Stimulated activated CD4-positive, alpha-beta T cell treated with anti-CD3 and anti-CD28 coated beads, Interleukin-1b, Interleukin-23, amount 100 ng/mL, for 24 hours (primary cell): ENCODE measurements at places on chromosomes 1 and 21.

DNA sequence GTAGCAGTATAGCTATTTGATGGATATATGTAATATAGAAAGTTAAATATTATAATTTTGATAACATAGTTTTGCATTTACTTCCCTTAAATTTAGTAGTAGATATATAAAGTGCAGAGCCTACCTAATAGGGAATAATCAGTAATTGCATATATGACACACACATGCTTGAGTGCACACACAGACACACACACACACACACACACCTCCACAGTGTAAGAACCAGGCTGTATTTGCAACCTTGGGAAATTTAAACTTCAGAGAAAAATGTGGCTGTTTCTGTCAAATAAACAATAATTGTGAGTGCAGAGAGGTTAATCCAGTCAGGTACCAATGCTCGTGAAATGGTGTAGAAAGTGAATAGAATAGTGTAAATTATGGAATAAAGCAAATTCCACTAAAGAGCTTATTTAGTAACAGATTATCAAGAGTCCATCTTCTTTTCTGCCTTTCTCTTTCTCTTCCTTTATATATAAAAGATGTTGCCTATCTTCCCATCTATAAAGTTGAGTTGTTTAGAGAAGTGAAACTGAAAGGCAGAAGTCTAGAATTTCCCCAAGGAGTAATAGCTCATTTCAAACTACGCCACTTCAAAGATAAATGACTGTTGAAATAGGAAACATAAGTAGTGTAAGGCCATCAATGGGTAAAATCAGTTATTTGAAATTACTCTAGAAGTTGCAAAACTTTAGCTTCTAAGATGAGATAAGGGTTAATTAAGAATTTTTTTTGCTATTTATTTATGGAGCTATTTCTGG is 273.7 kb downstream of the SRGAP2C start:
- DNase-seq, result no peak

GRCh38 chr1:69911301-69911801 is 294.0 kb downstream of the LRRC40 start:
- no peak for DNase-seq

DNA sequence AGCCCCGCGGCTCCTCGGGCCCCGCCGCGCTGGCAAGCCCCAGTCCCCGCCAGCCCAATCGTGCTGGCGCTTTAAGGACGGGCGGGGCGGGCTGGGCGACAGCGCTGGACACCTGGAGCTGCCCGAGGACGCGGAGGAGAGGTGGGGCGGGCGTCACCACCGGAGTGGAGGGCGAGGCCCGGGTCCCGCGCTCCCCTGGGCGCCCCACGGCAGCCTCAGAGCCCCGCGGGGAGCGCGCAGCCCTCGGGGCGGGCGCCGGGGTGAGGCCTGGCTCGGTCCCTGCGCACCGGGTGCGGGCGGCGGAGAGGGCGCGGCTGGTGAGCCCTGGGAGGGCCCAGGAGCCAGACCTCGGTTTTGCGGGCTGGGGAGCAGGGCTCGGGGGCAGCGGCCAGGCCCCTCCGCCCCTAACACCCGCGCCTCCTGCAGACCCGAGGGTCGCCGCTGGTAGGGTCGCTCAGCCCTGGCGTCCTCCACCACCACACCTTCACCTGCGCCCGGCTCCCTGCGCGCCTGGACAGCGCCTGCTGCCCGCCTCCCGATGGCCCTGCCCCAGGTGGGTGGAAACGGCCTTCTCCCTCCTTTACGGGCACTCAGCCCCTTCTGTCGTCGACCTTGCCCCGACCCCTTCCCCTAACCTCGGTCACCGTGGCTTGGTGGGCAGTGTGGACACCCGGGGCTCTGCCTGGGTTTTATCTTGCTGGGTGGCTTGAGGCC is at the start of gene TMEM61:
TSS of gene TMEM61 (plus strand) at position 101 of the 714 bp plus-strand sequence. CDS start at position 539, 438 bp downstream.
- DNase-seq, result no peak

DNA sequence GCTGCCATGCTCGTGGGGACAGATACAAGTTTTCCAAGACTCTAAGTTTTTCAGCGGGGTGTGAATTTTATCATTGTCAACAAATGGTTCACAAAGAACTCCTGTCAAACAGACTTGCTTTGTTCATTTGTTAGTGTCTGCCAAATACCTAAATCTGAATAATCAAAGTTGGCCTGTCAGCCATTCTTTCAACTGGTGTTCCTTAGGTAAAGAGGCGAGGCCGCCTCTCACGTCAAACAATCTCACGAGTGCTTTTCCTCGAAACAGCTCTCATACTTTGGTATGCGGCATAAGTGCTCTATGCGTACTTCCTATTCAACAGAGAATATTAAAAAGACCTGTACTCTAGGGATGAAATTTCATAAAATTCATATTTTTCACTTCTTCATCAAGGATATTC is 51.4 kb upstream of the KANK4 start:
- no peak for DNase-seq

DNA sequence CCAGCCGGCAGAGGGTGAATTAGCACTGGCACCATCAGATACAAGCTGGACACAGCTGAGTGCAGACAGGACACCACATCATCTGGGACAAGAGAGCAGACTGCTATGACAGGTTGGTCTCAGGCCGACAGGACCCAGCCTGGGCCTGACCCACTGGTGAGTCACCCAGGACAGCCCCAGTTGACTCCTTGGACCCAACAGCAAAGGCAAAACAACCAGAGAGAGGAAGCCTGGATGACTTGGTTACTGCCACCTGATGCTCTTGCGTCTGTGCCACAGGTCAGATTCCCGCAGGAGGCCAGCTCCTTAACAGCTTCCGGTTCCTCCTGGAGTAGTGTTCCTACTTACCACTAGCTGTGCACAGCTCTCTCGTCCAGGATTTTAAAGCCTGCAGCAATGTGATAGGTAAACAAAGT is 18.5 kb downstream of the CCN1 start:
- no peak for DNase-seq

DNA sequence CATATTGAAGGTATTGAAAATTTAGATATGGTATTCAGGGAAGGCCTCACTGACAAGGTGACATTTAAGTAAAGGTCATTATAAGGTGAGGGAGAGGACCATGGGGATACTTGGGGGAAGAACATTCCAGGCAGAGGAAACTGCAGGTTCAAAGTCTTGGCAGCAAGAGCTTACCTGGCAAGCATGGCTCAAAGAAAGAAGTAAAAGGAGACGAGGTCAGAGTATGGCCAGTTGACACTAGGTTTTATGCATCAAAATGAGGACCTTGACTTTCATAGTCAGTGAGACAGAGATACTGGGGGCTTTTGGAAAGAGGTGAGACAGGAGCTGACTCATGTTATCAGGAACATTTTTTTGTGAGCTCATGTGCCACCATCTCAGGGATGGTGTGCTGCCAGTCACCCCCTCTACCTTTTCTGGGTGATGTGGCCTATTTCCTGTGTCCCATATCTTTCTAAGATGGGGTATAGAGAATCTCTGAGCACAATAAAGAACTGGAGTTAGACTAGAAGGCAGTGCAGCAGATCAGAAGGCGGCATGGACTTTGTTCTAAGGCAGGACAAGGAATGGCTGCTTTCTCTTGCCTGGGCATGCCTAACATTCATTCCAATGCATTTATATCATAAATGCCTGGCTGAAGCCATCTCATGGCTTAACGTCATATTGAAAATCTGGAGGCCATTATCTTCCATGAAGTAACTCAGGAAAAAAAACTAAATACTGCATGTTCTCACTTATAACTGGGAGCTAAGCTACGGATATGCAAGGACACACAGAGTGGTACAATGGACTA is 406.7 kb downstream of the NTNG1 start:
- no peak for DNase-seq

DNA sequence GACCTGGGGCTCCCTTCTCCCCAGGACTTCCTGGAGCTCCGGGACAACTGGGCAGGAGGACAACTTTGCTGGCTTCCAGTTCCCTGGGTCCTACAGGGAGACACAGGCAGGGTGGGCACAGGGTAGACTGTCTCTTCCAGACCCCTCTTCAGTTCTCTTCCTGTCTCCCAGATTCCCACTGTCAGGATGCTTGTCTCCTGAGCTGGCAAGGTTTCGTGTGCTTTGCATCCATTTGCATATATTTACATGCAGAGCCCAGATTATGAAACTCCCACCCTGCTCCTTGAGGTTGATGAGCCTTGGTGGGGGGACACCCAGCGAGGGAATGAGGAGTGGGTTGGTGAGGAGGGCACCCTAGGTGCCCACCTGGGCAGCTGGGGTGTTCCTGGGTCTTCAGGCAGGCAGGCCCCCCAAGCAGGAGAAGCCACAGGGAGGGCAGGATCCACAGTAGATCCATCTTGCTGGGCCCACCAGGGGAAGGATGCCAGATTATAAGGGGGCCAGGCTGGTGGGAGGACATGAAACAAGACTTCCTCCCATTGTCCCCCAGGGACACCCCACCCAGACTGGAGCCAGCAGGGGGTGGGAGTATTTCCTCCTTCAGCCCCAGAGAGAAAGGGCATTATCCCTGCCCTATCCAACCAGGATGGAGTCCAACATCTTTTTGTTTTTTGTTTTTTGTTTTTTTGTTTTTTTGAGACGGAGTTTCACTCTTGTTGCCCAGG is at the start of gene FCN3:
TSS of gene FCN3 (minus strand) at position 463 of the 725 bp plus-strand sequence. CDS start at position 457, 6 bp downstream.
- no peak for DNase-seq

DNA sequence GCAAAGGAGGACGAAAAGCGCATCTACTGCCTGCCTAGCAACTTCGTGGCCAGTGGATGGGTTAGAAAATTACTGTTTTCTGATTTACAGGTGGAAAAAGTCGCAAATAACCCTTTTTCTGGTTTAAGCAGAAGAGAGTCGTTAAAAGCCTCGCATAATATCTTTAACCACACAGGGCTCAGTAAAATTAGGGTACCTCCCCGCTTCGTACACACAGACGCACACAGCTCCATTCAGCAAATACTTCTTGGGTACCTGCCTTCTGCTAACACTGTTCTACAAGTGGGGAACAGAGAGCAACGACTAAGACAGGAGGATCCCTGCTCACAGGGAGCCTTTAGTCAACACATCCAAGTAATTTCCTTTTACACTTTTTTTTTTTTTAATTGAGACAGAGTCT is 704 bp downstream of the ALG6 start:
- no peak for DNase-seq

GRCh38 chr1:107549152-107549810 is 408.4 kb downstream of the NTNG1 start:
- DNase-seq, result no peak

- DNase-seq, result no peak
These were observed 99.7 kb downstream of the LAMC2 start for GRCh38 chr1:183285746-183286145.

DNA sequence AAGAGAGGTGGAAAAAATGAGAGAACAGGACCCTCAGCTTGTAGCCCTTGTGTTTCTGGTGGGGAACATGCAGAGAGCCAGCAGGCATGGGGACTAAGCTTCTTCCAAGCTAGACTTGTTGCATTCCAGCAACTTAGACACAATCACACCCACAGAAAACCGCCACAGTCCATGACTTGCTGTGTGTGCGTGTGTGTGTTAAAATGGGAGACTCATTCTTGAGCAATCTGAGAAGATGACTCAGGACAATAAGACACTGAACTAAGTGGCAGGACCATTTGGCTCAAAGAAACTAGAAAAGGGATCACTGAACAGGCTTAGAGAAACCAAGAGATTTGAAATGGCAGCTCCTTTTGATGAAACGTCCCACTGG is 78.0 kb downstream of the HLX start:
- no peak for DNase-seq

DNA sequence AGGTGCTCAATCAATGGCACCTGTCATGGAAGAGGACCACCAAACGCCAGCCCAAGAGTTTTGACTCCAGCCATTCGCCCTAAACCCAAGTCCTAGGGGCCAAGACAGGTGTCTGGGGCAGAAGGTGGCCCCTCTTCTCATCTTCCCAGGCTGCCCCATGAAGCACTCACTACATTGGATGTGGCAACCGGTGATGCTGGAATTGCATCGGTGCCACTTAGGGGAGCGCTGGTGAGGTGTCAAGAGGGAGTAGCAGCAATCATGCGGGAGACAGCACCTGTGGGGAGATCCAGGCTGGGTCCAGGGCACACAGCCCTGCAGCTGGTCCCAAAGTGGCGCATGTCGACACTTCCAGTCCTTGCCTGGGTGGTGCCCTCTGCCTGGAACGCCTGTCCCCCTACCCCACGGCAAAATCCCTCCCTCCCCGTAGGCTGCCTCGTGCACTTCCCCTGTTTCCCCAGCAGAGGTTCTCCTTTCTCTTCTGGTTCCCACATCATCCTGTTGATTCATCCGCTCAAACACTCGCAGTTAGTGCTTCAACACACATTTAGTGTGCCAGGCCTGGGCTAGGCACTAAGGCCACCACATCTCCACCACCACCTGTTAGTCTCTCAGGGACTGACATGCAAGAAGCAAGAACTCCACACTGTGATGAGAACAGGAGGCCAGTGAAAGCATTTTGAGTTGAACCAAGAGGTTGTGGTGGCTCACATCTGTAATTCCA is 18.5 kb downstream of the PLA2G2D start:
- DNase-seq, result peak; percentile 6

GRCh38 chr1:78032996-78033796 is 12.6 kb upstream of the GIPC2 start:
- no peak for DNase-seq

GRCh38 chr1:17523321-17524041 is 16.0 kb upstream of the ARHGEF10L start:
- no peak for DNase-seq

DNA sequence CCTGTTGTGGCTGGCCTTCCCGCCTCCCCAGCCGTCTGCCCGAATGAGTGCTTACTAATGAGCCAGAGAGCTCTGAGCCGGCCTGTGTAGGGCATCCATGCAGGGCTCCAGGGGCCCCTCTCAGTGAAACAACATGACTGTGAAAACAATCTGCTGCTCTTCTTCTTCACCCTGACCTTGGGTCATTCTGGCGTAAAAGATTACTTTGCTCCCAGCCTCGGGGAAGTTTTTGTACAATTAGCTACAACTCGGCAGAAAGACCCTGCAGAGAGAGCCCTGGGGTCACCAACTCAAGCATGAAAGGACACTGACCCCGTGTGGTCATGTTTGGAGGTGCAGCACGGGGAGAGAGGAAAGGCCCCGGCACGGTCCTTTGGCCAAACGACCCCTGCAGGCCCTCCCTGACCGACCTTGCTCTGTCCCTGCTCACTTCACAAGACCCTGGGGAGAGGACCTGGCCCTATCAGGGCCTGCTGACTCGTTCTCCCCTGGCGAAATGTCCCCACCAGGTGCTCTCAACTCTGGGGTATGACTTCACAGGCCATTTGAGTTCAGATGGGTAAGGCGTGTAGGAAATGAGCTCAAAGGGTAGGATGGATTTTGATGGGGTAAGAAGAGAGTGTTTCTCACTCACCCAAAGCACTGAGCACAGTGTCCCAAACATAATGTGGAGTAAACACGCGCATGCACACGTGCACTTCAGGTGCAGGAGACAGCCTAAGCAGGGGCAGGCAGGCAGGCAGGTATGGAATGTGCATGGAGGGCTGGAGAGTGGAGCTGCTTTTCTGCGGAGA is 22.9 kb upstream of the FAM20B start:
- peak; percentile 57 for DNase-seq

GRCh38 chr1:27599605-27600497 is 4.1 kb downstream of the AHDC1 start:
- DNase-seq, result no peak
